ENCODE measurements at places on chromosomes 6 and 20. TPM values are rescaled to one million over a fixed set of nuclear protein-coding genes. Genes with fewer than 3 reads are reported as not detected.
A peak's percentile ranks its signal among the peaks of the same experiment; 100 is the strongest.

Gene OPRM1
- polyA plus RNA-seq: 0.08 TPM

Gene PROKR2
- polyA plus RNA-seq: not detected

Gene ROS1
- polyA plus RNA-seq: 0.13 TPM

Gene RSPH9
- 1.4 TPM for polyA plus RNA-seq

- no peak for DNase-seq
These were observed 153.1 kb downstream of the GMPR start for GRCh38 chr6:16391451-16391912.

DNA sequence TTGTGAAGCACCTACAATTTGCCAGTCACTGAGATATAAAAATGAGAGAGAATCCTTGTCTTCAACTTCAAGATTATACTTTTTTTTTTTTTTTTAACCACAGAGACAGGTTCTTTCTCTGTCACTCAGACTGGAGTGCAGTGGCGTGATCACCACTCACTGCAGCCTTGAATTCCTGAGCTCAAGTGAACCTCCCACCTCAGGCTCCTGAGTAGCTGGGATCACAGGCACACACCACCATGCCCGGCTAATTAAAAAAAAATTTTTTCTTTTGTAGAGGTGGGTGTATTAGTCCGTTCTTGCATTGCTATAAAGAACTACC lies 51.6 kb upstream of the PMEPA1 start:
- DNase-seq: no peak

GRCh38 chr6:80594461-80594860 lies 488.0 kb downstream of the BCKDHB start:
- no peak for DNase-seq

- no peak for DNase-seq
These were observed 37.1 kb downstream of the RIPOR2 start for GRCh38 chr6:24898676-24899075.

DNA sequence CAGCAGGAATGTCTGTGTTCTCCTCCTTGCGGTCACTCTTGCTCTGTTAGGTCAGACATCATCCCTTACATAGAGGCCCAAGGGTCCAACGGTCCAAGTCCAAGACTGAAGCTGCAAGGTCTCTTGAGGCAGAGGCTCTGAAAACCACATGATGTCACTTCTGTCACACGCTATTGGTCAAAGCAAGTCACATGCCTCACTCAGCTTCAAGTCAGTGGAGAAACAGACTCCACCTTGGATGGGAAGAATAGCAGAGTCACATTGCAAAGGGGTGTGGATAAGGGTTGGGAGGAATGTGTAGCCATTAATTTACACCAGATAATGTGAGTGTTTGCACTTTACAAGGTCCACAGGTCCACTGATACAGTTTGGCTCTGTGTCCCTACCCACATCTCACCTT lies 17.5 kb downstream of the SLC52A3 start:
- DNase-seq: no peak

- no peak for DNase-seq
These were observed 23.5 kb downstream of the SLC17A4 start for GRCh38 chr6:25777856-25778649.

DNA sequence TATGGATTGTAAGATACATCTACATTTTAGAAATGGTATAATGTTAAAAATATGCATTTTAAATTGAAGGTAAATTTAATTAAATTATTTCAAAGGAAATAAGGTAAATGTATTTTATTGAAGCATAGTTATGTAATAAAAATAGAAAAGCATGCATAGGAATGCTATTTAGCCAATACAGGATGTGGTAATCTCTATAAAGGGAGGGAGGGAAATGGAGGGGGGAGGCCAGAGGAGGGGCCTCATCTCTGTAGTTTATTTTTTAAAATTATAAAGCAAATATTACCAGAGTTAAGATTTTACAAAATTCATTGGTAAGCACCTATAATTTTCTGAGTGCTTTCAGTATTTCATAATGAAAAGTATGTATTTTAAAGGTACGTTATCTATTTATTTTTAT lies 27.2 kb downstream of the SLC16A10 start:
- no peak for DNase-seq

GRCh38 chr20:8213831-8214587 lies 81.9 kb downstream of the PLCB1 start:
- DNase-seq: no peak

DNA sequence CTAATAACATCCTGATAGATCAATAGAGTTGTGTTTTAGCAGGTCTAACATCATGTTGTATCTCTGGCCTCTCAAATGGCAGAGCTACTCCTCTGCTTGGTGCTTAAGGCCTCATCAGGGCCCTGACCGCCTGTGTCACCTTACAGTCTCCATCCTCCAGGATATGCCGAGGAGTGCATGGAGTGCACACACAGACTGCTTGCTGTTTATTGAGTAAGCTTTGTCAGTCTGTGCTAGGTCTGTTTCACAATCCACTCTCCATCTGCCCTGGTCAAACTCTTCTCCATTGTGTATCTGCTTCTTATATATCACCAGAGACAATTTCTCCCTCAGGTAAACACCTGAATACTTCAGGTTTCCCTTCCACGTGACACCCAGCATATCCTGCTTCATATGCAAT lies 136.1 kb downstream of the SLC24A3 start:
- no peak for DNase-seq

DNA sequence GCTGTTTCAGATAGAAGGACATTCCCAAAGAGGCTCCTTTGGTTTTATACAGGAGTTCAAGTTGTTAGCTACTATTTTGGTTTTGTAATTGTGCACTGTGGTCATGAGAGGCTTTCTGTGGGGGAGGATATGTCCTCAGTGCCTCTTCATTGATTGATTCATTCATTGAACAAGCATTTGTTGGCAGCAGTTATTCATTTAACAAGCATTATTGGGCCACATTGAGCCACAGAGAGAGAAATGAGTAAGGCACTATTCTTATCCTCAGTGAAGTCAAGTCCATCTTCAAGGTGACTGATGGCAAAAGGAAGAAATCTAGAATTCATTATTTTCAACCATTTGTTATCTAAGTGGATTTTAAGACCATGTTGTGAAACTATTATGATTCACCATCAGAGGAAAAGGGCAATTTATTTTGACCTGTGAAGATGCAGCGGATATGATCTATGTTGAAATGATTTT lies 697.2 kb upstream of the CITED2 start:
- no peak for DNase-seq

- no peak for DNase-seq
These were observed 447.0 kb downstream of the LMBRD1 start for GRCh38 chr6:69349771-69350170.

GRCh38 chr6:136751522-136751956 lies 40.7 kb downstream of the MAP3K5 start:
- no peak for DNase-seq

GRCh38 chr6:167119670-167120582 lies 3.0 kb upstream of the CCR6 start:
- no peak for DNase-seq

DNA sequence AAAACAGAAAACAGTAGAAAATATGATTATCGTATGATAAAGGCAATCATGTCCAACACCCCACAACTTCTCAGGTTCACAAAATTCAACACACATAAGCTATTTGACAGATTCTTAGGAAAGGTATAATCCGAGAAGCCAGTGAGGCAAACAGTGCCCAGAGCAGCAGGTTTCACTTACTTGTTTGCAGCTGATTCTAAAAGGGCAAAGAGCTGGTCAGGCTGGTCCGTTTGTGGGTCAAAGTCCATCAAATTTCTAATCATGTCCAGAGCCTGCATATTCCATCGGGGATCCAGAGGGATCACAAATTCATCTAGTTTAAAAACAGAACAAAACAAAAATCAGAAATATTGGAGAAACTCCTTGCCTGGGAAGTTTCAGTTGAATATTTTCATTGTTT lies 69.8 kb upstream of the LYRM2 start:
- no peak for DNase-seq

DNA sequence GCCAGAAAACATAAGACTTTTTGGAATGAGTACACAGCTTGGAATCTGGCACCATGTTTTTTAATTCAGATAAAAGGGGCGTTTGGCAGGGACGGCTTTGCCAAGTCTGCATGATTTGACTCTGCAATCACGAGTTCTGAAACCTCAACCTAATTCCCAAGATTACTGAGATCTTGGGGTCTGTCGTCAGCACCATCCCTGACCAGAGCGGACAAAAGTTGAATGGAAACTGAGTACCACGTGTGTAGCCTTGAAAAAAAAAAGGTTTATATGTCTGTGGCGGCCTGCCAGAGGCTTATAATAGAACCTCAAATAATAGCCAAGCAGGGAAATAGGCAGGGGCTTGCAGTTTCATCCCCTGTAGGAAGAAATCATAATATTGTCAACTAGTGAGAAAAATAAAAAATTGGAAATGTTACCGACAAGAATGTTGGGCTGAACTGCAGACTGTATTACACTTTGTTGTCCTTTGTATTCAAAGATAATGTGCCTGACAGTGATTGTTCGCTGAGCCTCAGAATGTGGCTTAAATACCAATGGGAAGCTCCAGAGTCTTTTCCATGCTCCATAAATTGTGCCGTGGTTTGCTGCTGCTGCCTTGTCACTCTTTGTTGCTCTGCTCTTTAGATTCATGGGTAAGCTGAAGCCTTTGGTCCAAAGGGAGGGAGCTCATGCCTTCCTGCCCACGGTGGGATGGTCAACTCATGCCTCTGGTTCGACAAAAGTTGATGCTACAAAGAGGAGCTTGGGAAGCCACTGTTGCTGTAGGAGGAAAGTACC lies 118.8 kb upstream of the ARID1B start:
- peak; percentile 52 for DNase-seq

GRCh38 chr6:33142501-33143070 lies 49.7 kb downstream of the COL11A2 start:
- DNase-seq: no peak

GRCh38 chr20:23654717-23655116 lies 17.0 kb upstream of the CST3 start:
- no peak for DNase-seq
